ENCODE measurements at places on chromosomes 1 and 21. TPM values are rescaled to one million over a fixed set of nuclear protein-coding genes. Genes with fewer than 3 reads are reported as not detected.

Gene TMEM52
- total RNA-seq: 0.63 TPM

Gene GON4L
- 13.5 TPM for total RNA-seq

Gene LEFTY2
- total RNA-seq: not detected

Gene RBM11
- total RNA-seq: not detected

Gene KLHDC7A
- total RNA-seq: 1.1 TPM
